ENCODE measurements at places on chromosomes 1 and 21.

DNA sequence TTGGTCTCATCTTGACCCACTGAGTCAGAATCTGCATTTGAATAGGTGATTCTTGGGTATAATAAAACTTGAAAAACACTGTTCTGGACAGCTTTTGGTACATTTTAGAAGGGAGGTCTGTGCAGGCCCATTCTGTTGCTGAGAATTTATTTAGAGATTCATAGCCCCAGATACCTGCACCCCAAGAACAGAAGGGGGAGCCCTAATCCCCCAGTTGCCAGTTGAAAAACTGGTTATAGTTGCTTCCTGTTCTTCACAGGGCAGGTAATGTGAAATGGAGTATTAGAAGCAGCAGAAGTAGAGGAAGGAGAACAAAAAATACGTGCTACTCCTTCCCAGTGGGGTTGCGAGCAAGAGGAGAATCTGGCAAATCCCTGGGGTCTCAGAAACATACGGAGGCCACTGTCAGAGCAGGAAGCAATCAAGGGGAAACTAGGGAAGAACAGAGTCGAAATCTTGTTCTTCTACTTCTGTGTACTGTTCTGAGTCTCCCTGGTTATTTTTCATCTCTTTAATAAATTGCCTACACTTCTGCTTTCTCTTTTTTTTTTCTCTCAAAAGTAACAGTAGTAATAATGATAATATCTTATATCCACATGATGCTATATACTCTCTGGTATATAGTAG lies 4.6 kb upstream of the CLCA2 start:
- no peak for DNase-seq

- no peak for DNase-seq
Measured at GRCh38 chr21:20856926-20857325, 141.3 kb upstream of the NCAM2 start.

DNA sequence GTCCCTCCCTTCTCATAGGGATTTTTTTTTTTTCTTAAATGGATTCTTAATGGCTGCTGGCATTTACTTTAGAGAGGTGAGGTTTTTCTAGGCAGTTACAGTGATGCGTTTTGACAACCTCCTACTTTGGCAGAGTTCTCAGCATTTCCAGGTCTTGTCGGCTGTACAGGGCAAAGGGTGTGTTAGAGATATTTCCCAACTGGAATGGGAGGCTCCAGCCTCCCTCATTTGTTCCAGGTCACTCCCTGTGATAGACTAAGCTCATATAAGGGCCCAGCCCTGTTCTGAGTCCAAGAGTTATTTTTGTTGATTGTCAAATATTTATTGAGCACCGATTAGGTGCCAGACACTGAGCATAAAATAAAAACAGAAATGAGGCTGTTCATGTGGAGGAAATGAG lies 7.6 kb upstream of the XKR8 start:
- no peak for DNase-seq

GRCh38 chr1:151972542-151973248 lies 21.0 kb downstream of the S100A10 start:
- peak; percentile 20 for DNase-seq

DNA sequence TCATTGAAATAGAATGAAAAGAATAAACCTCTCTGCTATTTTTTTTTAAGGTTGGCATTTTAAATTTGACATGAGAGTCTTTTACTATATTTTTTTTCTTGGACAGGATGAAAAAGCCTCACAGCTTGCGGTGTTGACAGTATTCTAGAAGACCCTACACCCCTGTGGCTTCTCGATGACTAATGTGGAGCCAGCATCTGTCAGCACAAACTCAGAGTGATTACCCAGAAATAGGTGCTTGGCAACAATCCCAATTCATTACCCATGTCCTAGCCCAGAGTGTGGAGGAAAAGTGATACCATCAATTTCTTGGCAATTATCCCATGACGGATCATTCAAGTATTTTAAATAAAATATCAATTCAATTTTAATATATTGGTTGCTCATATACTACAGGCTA lies 186.8 kb upstream of the MAP1LC3C start:
- no peak for DNase-seq

GRCh38 chr21:42453224-42453985 lies 42.6 kb downstream of the RSPH1 start:
- no peak for DNase-seq

DNA sequence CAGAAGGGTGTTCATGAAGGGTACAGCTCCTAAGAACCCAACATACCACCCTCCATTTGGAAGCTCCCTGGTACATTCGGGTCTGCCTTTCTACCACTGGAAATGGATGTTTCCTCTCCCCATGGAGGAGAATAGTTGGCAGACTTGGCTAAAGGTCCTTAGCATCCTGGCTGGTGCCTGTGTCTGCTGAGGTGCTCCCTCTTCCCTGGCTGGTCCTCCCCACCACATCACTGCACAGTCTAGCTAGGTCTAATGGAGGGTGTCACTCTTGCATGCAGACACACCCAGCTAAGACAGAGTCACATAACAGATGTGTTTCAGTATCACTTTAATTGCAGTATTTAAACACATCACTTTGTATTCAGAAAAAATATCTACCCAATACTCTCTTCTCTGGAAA lies 24.7 kb downstream of the CD34 start:
- no peak for DNase-seq

DNA sequence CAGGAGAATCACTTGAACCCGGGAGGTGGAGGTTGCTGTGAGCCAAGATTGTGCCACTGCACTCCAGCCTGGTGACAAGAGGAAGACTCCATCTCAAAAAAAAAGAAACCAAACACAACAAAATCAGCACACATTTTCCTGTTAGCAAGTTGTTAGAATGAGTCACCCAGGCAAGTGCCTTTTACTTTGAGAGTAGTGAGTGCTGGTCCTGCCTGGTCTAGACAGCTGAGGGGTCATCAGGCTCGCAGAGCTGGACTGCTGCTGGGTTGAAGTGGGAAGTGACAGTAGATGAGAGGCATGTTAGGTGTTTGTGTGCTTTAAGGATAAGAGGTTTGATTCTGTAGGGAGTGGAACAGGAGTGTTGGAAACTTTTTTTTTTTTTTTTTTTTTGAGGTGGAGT lies 31.9 kb downstream of the GNPAT start:
- DNase-seq = no peak
